ENCODE measurements at places on chromosomes 4 and X. TPM values are rescaled to one million over a fixed set of nuclear protein-coding genes. Genes with fewer than 3 reads are reported as not detected.

The CT45A1 gene
- total RNA-seq, result not detected

GRCh38 chr4:145619639-145619996 lies 433 bp downstream of the MMAA start:
- H3K4me1 ChIP-seq, result peaks cover 25% of the 10 kb centered on the region
- H3K27ac ChIP-seq, result peak overlapping the region; percentile 98
- peak overlapping the region; percentile 71 for H3K4me3 ChIP-seq
- peak; percentile 67 for DNase-seq

GRCh38 chr4:109985993-109986974 lies 73.6 kb downstream of the EGF start:
- H3K4me1 ChIP-seq, result no peaks in the 10 kb centered on the region
- H3K27ac ChIP-seq, result no peak overlapping the region
- H3K27me3 ChIP-seq, result no peaks in the 10 kb centered on the region
- no peak overlapping the region for H3K4me3 ChIP-seq
- H3K36me3 ChIP-seq, result no peaks in the 10 kb centered on the region

DNA sequence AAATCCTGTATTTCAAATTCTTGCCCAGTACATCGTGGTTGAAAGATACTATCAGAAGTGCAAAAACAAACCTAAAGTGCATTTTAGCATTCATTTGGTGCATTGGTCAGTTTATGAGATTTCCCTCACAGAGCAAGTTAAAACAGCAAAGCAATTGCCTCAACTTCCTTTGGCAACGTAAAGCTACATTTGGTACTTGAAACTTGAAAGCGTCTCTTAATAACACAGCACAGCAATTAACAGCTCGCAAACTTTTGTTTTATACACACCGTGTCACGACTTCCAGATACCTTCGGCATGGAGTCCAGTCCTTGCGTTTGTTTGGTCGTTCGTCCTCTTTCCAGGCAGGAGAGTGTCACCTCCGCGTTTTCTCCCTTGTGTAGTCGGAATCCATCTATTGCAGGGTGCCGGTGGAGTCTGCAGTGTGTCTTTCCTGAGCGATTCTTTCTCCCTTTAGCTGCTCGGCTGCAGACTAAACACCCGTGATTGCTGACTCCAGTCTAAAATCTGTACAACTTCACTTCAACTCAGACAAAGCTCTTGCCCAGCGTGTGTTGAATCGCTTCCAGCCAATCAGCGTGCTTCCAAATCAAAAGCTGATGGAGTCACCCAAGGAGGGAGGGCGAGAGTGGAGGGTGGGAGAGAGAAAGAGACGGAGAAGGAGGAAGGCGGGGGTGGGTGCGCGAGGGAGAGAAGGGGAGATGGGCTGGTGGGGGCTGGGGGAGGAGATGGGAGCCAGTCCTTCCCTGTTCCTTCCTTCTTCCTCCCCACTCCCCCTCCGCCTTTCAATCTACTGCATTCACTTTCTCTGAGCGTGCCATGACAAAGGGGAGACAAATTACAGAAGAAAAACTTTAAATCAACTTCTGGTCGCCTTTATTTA lies at the start of gene PCDH18:
PCDH18 (minus strand) TSS at position 509 of the 883 bp plus-strand sequence; CDS start at position 103, 406 bp downstream.
- peak within 1 kb of the TSS; percentile 85 for H3K27ac ChIP-seq
- peak; percentile 97 for DNase-seq
- peak within 1 kb of the TSS; percentile 65 for H3K4me3 ChIP-seq

GRCh38 chr4:17098401-17098800 lies 200.0 kb upstream of the LDB2 start:
- H3K27ac ChIP-seq, result no peak overlapping the region
- H3K4me3 ChIP-seq, result no peak overlapping the region
- no peaks in the 10 kb centered on the region for H3K27me3 ChIP-seq
- no peak for DNase-seq
- no peaks in the 10 kb centered on the region for H3K4me1 ChIP-seq
- no peaks in the 10 kb centered on the region for H3K36me3 ChIP-seq
